ENCODE measurements at places on chromosomes 1 and 21. TPM values are rescaled to one million over a fixed set of nuclear protein-coding genes. Genes with fewer than 3 reads are reported as not detected.

The NCDN gene
- polyA plus RNA-seq = 39.0 TPM

DNA sequence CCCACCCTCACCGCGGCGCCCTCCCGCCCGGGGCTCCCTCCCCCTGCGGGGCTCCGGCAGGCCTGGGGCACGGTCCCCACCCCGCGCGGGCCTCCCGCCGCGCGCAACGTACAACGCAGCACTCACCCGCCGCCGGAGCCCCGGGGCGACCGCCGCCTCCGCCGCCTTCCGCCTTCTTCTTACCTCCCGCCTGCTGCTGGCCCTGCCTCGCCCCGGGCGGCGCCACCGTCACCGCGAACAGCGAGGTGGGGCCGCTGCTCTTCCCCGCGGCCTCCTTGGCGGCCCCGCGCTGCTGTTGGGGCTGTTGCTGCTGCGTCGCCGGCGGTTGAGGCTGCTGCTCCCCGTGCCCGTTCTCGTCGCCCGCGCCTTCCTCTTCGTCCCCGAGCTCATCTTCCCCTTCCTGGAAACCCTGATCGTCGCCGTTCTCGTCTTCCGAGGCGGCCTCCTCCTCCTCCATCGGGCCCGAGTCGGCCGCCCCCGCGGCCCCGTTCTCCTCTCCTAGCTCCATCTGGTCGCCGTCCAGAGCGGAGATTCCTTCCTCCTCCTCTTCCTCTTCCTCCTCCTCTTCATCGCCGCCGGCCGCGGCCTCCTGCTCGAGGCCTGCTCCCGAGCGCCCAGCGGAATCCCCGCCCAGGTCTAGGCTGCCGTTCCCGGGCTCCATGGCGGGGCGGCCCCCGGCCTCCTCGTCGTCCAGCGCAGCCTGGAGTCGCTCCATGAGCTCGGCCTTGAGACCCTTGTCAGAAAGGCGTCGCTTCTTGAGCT lies 671 bp downstream of the HNRNPU start:
- no peak for DNase-seq

- no peak for DNase-seq
These were observed 34.0 kb downstream of the TMEM53 start for GRCh38 chr1:44640200-44640853.

- no peak for DNase-seq
These were observed 6.1 kb downstream of the TNFRSF25 start for GRCh38 chr1:6459850-6460265.

The GUCA2B gene
- not detected for polyA plus RNA-seq

The CATSPERE gene
- 0.07 TPM for polyA plus RNA-seq

DNA sequence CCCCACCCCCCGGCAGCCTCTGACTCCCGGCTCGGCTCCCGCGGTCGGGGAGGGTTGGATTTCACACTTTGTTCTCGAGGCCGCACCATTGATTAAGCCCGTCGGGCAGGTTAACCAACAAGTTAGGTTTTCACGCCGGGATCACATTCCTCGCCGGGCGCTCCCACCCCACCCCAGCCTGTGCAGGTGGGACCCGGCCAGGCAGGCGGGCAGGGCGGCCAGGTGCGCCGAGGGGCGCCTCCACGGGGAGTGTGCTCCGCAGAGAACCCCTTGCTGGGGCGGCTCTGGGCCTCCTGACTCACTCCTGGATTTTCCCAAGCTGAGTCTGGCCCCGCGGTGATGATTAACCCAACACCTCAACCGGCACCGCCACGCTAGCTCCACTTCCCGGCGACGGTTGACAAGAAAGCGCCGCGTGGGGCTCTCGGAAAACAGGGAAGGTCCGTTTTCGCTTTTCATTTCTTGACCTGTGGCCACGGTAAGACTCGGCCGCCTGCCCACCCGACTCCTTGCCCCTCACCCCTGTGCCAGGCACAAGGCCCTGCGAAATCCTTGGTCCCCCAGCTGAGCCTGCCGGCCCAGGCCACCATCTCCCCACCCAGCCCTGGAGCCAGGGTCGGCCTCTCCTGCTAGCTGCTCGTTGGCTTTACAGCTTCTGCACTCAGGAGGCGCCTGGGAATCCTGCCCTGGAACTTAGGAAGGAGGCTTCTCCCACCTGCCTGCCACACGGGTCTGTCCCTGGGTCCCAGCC lies 8.8 kb upstream of the TTLL10 start:
- no peak for DNase-seq

DNA sequence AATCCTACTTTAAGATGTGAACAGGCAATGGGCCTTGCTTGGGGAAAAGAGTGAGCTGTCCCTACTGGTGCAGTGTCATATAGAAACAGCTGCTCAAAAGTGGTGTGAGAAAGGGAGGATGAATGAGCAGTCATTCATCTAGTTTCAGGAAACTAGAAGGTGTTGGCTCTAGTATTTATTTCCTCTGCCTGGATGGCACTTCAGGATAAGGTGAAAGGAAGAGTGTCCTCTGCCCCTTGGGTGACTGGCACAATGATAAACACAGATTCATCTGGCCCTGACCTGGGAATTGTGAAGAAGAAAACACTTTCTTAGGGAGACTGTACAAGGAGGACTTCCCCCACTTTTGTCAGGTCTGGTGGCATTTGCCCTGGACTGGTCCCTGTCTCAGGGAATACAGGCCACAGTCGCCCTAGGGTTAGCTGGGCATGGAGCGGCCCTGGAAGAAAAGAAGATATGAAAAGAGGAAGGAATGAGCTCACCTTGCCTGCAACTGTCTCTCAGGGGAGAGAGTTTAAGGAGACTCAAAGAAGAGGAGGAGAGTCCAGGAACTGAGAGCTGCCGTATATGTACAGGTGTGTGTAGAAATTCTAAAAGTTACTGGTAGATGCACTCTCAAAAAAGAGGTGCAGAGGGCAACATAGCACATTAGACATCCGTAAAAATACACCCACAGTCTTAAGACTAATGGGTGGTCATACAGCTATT lies 13.8 kb upstream of the NMNAT2 start:
- DNase-seq = no peak

GRCh38 chr1:94955767-94956632 lies 29.1 kb upstream of the CNN3 start:
- peak; percentile 28 for DNase-seq

GRCh38 chr1:230632273-230632873 lies 9.9 kb upstream of the COG2 start:
- peak; percentile 24 for DNase-seq

GRCh38 chr21:43688906-43689305 lies 29.5 kb downstream of the RRP1B start:
- no peak for DNase-seq

The KCNJ10 gene
- polyA plus RNA-seq = not detected

- DNase-seq = no peak
These were observed 112.0 kb downstream of the XPR1 start for GRCh38 chr1:180743868-180744267.

DNA sequence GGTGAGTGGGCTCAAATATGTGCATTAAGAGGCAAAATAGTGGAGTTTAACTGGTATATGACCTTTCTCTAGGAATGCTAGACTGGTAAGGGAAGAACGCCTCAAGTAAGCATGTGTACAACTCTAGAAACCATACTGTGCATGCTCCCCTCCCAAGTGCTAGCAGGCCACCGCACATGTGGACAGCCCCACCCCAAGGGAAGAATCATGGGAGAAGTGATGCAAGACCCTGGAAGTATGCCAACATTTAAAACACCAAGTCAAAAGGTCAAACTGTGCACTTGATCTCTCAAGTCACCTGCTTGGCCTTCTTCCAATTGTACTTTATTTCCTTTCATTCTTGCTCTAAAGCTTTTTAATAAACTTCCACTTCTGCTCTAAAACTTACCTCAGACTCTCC lies 120.4 kb downstream of the WDR3 start:
- no peak for DNase-seq

The LAMC2 gene
- 2.8 TPM for polyA plus RNA-seq

- no peak for DNase-seq
These were observed 637 bp downstream of the PLXNA2 start for GRCh38 chr1:208243527-208243966.

DNA sequence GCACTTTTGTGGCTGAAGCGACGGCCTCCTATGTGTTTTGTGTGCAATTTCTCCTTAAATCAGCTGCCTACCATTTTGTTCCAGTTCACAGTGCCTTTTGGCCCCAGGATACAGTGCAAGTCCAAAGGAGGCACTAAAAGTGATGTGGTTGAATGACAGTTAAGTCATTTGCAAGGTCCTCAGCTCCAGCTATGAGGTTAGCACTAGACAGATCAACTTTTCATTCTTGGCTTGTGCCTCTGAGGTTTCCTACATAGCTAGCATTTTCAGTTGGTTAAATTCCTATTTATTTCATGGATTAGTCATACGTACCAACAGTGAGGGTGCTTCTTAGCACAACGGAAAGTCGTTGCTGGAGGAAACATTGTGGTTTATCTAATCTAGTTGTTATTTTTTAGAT lies 59.3 kb upstream of the NTPCR start:
- DNase-seq = peak; percentile 81

The IGSF9 gene
- 0.05 TPM for polyA plus RNA-seq

Measured in IMR-90 (cell line).